ENCODE measurements at places on chromosomes 7 and 10.

- DNase-seq, result no peak
These were observed 206.2 kb downstream of the DIP2C start for GRCh38 chr10:483261-483660.

- DNase-seq, result no peak
These were observed 286.7 kb upstream of the HABP2 start for GRCh38 chr10:113266147-113266546.

DNA sequence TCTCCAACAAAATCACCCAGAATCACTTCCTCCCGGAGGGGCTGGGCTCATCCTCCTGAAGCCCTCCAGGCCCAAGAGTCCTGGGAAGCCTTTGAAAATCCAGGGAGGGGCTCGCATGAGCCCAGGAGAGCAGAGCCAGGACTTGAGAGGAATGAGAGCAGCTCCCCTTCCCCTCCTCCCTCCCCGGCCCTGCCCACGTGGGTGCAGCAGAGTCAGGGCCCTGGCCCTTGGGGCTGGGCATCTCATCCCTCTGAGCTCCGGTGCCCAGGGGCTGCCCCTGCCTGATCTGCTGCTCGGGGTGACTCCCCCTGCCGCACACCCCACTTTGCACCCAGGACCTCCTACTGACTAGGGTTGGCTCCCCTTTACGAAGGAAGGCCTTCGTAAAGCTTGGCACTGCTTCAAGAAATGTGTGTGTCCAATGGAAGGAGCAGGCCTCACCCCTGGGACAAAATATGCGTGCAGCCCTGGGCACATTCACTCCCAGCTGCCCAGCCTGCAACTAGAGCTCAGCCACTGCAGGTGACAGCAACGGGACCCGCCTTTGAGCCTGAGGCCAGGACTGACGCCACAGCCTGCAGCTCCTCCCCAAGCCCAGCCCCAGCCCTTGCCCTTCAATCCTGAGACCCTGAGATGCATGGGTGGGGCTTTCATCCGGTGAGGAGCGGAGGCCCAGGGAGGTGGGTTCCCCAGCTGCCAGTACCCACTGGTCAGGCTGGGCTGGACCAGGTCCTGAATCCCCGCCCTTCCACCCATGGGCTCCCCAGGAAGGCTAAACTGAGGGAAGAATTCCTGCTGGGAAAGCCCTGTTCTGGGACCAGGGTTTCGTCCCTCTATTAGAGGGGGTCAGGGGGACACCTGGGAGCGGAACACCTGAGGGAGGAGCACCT lies 21.8 kb downstream of the PWWP2B start:
- DNase-seq, result no peak

DNA sequence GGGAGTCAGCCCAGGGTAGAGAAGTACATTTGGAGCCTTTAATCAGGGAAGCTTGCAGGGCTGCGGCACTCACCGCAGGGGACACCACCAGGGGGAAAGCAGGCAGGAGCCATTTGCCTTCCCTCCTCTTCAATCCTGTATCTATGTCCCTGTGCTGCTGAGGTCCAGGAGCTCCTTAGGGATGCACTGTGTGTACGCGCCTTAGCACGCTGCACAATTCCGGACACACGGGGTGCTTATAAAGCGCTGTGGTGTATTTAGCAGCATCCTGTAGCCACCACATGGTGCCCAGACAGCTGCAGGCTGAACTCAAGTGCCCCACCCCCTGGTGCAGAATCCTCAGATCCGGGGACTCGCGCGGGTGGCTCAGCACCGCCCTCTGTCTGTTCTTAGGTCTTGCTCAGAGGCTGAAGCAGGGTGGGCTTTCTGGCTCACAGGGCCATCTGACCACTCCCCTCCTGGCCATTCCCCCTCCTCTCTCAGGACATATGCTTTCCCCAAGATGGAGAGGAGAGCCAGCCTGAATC lies 421.4 kb downstream of the SDK1 start:
- no peak for DNase-seq

DNA sequence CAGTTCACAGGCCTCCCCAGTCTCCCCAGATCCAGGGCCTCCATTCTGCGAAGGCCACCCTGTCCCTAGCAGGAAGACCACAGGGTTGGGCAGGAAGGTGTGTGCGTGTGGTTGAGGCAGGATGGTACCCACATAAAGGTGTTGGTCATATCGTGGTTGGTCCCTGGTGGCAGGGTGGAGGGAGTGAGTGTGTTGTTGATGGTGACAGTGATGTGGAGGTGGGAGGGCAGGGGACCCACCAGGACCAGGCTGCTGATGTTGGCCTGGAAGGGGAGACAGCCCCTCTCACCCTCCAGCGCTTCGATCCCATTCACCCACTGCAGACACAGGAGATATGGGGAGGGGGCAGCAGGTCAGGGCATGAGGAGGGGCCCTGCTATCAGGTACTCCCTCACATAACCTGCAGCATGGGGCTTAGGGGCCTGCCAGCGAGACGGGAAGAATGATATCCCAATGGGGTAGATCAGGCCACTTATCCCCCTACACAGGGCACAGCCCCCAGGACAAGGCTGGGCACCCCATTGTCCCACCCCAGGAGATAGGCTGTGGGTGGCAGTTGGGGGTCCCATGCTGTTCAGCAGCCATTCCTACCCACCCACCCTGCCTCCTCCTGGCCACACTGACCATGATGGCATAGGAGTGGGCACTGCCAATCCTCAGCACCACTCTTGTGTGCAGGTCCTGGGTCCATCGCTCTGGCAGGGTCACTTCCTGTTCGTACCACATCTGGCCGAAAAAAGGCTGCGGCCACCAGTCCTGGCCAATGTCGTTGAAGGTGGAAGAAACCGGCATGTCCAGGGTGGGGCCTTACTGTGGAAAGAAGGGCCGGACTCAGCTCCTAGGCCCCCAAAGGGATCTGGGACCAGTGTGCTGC lies 69.0 kb upstream of the ZNF479 start:
- no peak for DNase-seq

DNA sequence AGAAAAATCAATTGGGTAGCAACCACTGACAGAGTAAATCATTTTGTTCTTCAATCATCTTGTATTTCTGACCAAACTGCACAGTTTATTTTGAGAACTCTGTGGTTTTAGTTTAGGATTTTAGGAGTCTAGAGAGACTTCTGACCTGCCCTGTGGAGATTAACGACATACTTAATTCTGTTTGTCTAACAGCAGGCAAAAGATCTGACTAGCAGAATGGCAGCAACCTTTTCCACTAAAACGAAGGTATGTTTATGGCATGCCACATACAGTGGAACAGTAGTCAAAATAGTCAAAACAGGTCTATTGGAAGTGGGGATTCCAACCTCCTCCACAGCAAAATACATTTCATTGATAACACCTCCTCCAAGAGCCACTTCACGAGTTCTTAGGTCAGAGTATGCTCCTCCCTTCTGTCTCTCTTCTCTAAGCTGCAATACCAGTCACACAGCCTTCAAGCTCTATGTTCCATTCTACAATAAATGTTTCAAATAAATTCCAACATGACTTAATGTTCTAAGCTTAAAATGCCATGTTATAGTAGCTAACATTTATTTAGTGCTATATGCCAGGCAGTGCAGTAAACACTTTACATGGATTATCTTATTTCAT lies 34.4 kb downstream of the NRCAM start:
- DNase-seq, result no peak

DNA sequence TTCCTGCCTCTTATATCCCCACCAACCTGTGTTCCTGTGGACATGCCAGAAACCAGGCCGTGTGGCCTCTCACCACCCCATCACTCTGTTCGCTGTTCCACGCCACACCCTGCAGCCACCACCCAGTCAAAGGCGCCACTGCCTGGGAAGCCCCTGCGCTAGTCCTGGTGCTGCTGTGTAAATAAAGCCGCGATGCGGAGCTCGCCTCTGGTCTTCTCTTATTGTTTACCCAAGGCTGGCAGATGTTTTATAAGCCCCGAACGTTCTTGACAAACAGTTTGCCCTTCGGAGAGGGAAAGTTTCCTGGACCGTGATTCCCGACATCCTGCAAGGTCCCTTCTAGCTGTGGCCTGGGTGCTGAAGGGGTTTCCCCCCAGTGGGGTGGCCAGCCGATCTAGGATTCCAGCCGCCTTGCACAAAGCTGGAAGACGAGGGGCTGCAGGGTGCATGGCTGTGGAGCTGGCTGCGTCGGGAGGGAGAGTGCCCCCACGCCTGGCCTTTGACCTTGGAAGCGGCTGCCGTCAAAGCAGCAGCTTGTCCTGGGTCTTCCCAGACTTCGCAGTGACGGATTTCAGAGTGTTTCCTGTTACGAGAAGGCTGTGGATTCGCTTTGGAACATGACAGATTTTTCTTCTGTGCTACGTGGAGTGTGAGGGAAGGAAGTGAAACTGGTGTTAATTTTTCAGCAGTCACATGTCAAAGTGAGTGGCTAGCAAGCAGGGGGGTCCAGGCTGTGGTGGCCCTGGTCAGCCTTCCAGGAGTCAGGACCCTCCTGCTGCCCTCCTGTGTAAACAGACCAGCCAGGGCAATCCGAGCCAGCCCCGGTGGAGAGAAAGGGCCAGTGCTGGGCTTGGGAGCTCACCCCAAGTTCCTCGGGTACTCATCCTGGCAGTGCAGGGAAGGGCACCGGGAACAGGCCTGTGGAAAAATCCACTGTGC lies 61.6 kb downstream of the LHPP start:
- no peak for DNase-seq

DNA sequence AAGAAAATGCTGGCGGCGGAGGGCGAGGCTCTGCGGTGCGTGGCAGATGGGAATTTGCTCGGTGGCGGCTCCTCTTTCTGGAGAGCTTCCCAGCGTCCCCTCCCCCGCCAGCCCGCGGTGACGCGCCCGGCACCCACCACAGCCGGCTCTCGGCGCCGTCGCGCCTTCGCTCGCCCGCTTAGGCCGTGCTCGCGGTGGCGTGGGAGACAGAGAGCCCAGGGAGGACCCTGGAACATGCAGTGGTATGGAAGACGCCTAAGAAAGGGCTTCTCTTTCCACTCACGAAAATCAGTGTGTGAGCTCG lies 576 bp upstream of the CSGALNACT2 start:
- DNase-seq, result peak; percentile 75

DNA sequence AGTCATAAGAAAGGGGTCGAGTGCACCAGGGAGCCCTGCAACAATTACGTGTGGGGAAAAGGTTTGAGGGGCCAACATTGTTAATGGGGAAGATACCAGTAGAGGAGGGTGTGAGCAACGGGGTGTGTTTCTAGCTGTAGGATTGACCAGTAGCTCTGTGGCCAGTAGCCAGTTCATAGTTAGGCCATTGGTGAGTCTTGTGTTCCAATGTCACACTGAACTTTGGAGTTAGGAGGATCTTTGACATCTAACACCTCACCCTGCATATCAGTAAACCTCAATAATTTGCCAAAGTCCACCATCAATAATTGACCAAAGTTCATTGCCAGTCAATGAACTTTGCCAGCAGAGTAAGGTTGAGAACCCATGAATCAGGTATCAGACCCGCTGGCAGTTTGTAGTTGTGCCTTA lies 168.8 kb downstream of the CPED1 start:
- DNase-seq, result no peak

DNA sequence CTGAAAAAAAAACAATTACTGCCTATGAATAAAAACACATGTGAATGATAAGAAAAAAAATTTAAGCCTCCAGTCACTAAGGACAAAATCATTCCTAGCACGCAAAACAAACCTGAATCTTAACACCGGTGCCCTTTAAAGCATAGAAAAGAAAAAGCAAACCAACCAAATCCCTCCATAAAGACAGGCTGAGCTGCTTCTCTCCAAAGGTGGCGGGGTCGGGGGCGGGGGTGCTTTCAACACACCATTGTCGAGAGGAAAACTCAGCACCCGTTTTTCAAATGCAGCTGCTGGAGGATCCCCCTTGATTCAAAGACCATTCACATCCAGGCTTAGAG lies 1.4 kb downstream of the ST8SIA6 start:
- DNase-seq, result no peak

GRCh38 chr7:66896441-66896840 lies 24.6 kb upstream of the TMEM248 start:
- no peak for DNase-seq

Measured in cerebellum (tissue), 4 donors.